Activated CD4-positive, CD25-positive, alpha-beta regulatory T cell treated with anti-CD3 and anti-CD28 coated beads, Interleukin-2, amount 50 U/mL, for 16 hours (primary cell): ENCODE measurements at places on chromosomes 3 and 15.

DNA sequence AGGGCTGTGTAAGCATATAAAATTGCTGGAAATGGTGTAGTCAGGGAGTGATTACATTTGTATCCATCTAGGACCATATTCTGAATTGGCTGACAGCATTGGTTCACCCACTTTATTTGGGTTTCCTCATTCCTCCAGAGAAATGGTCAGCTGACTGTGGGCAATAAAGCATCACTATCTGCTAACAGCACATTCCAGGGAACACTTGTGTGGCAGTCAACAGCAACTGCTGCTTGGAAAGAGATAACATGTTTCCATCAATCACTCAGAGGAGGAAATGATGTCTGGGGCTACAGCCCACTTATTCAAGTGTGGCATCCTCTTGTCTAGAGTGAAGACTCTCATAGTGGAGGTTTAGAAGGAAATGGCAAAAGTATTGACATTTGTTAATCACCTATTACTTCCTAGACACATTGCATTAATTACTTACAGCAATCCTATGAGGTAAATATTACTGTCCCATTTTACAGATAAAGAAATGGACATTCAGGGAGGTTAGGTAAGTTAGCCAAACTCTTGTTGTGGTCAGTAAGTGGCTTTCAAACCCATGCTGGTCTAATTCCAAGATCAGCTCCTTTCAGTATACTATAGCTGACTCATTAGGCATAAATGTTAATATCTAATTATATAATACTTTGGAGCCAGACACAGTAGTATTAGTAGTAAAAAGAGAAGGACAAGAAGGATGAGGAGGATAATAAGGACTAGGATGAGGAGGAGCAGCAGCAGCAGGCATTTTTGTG is 247.8 kb downstream of the ALCAM start:
- DNase-seq = no peak

DNA sequence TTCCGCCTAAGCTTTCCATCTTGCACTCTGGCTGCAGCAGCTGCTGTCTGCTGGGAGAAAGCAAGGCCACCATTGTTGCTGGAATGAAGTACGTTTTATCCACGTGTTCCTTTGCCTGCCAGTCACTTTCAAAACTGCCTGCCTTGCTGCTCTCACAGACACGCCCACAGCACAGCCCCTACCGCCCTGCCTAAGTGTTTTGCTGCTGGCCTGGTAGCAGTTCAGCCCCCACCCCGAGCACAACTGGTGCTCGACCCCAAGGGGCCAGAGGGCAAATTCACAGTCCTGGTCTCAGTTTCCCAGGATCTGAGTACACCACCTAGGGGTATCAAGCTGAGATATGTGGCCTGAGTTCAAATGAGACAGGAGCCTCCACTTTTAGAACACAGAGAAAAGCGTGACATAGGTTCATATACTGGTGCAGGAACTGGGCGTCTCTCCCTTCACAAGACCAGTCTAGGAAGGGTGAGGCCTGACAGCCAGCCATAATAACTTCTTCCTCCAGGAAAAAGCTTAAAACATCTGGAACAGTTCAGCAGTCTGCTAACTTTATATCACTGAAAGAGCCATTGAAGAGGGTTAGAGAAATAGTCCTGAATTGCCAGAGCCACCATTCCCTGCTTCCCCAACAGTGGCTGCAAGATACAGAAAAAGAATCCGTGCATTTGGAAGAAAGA is 1012.3 kb downstream of the ZPLD1 start:
- no peak for DNase-seq

GRCh38 chr3:119918992-119919933 is 137.4 kb downstream of the NR1I2 start:
- DNase-seq = no peak

GRCh38 chr3:98450372-98450771 is 12.6 kb upstream of the OR5K1 start:
- no peak for DNase-seq

- no peak for DNase-seq
Observed at GRCh38 chr3:63624941-63625560, 27.4 kb upstream of the SNTN start.
